ENCODE measurements at places on chromosomes 3 and 15.

GRCh38 chr3:55708242-55708641 lies 221.1 kb upstream of the WNT5A start:
- DNase-seq, result no peak

DNA sequence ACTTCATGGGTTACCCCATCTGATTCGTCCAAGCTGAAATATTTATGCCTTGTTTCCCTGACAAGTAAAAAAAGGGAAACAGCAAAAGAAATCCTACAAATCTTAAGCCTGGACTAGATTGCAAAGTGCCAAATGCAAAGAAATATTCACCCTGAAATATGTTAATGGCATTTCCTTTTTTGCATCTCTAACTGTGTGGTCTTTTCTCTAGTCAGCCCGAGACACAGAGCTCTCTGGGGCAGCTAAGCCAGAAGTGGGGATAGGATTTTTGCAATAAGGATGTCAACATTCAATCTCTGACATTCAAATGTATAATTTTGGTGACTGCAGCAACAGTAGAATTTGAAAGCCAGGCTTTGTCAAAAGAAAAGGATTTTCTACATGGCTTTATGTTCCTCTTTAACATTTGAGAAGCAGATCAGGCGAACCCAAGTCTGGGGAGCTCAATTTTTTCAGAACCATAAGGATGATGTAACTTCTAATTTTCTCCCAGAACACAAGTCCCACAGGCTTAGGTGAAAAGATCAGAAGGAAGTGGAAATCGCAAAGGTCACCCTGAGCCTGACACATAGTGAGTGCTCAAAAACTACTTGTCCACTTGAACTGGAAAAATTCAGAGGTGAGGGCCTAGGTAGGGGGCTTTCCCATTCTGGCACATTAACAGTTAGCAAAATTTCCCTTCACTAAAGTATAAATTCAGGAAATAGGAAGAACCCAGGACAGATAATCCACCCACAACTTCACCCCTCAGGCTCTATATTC lies 28.2 kb upstream of the KCNMB3 start:
- no peak for DNase-seq

GRCh38 chr3:171160325-171160724 lies 133.8 kb upstream of the SLC2A2 start:
- DNase-seq, result no peak

DNA sequence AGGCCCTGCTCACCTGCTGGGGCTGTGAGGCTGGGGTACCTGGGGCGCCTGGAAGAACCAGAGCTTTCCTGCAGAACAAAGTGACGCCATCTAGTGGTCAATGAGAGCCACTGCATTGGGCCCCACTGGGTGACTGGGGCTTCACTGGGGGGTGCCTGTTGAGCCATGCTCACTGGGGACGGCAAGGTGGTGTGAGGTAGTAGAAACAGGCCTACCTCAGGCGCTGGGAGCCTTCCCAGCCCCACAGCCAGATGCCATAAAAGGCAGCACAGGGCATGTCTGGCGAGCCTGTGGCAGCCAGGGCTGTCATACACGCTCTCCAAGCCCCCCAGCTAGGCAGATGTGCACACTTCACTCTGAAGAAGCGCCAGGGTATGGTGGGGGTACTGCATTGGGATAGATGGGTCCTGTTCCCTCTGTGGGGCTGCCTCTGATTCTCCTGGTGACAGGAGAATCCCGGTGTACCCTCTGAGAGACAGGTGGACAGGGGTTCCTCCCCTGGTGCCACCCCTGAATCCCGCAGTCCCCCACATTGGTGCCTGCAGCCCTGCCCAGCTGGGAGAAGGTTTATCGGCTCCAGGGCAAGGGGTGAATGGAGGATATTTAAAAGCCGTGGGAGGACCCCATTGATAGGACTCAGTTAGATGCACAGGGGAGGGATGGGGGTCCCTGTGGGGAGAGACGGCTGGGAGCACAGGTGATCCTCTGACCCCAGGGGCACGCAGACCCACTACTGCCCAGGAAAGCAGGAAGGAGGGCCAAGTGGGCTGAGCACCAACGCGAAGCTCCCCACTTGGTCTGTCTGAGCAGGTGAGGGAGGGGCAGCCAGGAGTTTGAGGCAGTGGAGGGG lies 178.8 kb downstream of the NSMCE3 start:
- no peak for DNase-seq

DNA sequence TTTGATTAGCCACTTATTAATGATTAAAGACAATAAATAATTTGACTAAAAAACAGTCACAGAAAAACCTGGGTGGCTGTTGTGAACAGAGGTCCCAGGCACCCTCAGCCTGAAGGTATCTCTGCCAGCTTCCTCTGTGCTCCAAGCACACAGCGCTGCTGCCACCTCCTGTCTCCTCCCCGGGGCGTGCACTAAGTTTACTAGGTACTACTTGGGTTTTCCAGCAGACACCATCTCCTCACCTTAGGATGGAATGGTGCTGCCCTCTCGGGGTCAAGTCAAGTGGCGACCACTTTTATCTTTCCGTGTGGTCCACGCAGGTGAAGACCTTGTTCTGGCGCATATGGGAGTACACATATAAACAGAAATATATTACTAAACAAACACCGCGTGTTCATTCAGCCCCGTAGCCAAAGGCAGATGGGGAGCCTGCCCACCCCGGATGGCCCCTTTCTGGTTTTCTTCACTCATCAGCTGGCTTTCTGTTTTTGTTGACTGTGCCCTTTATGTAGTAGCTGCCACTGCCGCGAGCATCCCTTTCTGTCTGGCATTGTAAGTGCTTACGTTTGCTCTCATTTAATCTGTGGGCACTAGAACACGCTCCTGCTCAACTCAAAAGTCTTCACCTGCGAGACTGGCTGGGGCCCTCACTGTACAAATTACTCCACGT lies 128.0 kb downstream of the LRIG1 start:
- no peak for DNase-seq

GRCh38 chr3:128727996-128728395 lies 2.0 kb downstream of the RAB7A start:
- DNase-seq, result no peak

DNA sequence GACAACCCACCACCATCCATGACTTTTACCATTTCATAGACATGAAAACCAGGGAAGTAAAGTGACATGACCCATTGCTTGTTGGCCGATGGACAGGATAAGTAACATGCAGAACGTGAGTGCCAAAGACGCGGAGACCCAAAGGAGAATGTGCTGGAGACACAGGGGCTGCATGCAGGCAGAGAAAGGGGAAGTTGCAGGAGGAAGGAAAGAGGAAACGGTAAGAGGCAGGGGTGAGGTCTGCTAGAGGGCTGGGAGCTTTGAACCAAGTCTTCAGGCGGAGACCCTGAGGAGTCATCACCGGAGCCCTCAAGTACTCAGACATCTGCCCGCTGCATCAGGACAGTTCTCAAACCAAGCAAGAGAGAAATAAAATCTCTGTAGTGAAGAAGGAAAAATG lies 34.9 kb downstream of the MAGEF1 start:
- DNase-seq, result no peak

GRCh38 chr3:90092994-90093393 lies 985.6 kb downstream of the EPHA3 start:
- DNase-seq, result no peak

- DNase-seq, result no peak
Measured at GRCh38 chr15:49718846-49719245, 98.0 kb downstream of the DTWD1 start.

DNA sequence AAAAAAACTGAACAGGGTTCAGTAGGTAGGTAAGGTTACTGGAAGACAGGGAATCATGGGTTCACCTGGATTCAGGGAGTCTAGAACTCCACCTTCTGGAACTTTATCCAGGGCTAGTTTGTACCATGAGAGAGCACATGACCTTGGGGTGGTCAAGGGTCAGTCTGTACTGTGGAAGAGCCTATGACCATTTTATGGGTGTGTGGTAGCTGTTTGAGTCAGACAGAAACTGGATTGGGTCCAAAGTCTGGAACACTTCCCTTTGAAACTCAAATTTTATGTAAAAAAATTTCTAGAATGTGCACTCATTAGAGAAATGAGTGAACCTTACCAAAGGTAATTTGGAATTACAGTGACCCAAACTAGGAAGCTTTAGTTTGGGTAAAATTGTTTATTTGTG lies 486.0 kb upstream of the AGTR1 start:
- no peak for DNase-seq

GRCh38 chr3:95343767-95344166 lies 1280.9 kb downstream of the NSUN3 start:
- DNase-seq, result no peak
